Brain microvascular endothelial cell (primary cell): ENCODE measurements at places on chromosomes 1 and 21.

DNA sequence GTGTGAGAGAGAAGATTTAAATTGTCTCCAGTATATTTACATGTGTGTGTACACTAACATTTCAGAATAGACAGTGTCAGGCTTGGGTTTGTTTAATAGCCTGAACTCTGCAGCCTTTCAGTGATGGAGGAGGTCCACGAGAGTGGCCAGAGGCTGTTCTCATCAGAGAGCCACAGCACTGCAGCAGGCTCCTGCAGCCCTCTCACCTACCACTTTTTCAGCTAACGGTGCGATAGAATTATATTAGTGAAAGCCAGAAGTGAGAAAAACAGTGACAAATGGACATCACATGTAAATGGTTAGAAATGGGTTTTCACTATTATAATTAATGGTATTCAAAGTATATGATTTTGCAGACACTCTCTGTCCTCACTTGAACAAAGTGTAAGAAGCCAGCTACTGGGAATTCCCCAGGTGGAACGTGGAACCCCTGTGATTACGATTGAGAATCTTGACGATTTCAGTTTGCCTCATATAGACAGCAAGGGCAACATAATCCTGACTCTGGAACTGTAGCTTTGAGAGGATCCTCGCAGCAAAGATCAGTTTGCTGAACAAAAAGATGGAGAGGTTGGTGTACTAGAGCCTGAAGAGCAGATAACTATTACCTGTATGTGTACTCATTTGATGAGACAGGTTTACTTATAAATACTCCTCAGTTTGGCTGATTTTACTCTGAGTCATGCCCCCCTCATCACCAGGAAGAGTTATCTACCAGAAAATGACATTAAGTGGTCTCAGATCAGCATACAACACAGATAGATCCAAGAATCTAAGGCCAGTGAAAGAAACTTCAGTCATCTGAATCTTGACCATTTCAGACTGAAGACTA is 31.4 kb downstream of the IFI16 start:
- no peak for DNase-seq

- DNase-seq: no peak
Measured at GRCh38 chr1:164699815-164700491, 141.0 kb downstream of the PBX1 start.

DNA sequence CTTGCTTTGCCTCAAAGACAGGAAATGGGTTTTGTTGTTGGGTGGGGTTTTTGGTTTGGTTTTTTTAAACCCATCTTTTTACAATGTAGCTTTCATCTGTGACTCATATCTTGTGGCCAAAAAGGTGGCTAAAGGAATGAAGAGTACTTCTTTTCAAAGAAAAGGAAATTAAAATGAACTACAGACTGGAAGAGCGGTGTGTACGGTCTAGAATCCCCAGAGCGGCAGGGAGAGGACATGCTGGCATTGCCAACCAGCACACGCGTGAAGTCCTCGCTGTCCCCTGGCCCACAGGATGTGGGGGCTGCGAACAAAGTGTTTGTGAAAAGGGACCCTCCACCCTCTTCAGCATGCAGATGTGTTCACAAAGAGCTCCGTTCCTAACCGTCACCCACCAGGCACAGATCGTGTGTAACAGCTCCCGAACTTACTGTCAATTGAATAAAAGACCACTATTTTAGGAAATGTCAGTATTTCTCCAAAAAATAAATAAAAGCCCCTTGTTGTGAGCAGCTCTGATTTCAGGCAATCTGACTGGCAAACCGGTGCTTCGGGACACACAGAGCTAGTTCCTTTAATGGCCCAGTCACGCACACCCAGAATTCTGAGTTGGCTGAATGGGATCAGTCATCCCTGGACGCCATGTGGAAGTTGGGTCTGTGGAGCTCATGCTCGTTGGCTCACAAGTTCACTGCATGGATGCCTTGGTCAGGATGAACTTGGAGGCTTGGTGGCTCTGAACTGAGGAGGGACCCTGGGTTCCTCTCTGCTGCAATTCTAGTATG is 602.9 kb downstream of the NPHP4 start:
- DNase-seq: no peak

GRCh38 chr1:25971066-25971810 is 26.6 kb downstream of the PAFAH2 start:
- DNase-seq: no peak

GRCh38 chr1:152473887-152474537 is 36.6 kb upstream of the LCE5A start:
- no peak for DNase-seq

DNA sequence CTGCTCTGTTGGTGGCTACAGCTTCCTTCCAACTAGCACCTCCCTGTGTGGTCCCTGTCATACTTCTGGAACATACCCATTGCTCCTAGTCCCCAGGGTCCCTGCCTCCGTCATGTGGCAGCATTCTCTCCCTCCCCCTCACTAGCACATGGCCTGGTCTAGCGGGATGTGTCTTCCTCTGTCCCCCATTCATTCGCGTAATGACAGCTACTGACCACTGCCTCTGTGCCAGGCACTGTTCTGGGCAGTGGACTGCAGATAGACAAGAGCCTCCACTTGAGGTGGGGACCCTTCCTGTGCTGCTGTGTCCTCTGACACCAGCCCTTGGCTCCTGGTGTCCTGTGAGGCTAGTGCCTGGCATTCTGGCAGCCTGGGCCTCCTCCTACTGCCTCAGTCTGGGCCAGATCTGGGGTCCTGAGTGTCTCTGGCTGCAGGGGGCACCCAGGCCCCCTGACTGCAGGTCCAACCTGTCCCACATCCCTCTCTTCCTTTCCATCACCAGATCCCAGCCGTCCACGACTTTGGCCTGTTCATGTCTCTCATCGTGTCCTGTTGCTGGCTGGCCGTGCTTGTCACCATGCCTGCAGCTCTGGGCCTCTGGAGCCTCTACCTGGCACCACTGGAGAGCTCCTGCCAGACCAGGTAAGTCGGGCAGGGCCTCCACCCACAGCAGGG is 38.1 kb downstream of the DISP3 start:
- DNase-seq: no peak

GRCh38 chr1:34681480-34682451 is 73.1 kb upstream of the GJB5 start:
- peak; percentile 51 for DNase-seq

GRCh38 chr1:114561333-114561732 is 20.1 kb downstream of the BCAS2 start:
- no peak for DNase-seq

GRCh38 chr1:53536606-53537005 is 77.4 kb downstream of the DMRTB1 start:
- DNase-seq: no peak

DNA sequence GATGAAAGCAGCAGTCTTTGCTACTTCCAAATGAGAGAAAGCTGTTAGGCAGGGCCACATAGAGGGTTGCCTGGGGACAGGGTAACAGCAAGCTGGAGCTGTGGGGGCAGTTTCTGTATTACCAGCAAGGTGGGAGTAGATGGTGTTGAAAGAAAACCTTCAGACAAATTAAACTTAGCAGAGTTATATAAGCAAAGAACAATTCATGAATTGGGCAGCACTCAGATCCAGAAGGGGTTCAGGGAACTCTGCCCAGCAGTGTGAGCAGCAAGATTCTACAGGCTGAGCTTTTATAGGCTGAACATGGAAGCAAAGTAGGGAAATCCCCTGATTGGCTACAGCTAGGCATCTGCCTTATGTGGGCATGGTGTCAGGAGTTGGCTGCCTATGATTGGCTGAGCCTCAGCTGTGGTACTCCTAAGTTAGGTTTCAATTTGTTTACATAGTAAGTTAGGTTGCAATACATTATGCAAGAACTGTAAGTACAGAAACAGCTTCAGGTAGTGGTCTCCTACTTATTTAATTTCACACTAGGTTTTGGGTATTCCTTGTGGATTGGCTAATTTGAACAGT is 64.1 kb upstream of the TMPRSS2 start:
- DNase-seq: no peak

GRCh38 chr1:48107516-48107915 is 110.3 kb upstream of the TRABD2B start:
- DNase-seq: no peak
